ENCODE measurements at places on chromosomes 6 and 20.

GRCh38 chr20:10523443-10523842 lies 88.3 kb downstream of the SLX4IP start:
- no peak for DNase-seq

DNA sequence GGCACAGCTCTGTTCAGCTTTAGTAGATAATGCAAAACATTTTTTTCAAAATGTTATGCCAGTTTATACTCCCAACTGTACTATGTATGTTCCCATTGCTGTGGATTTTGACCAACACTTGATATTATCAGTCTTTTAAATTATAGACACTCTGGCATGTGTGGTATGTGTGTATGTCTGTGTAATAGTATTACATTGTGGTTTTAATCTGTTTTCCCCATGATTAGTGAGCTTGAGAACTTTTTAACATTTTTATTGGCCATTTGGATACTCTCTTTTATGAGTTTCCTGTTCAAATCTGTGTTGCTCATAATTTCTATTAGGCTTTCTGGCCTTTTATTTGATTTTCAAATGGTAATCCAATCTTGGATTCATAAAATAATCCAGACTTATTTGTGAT lies 69.2 kb upstream of the TXNDC5 start:
- no peak for DNase-seq

DNA sequence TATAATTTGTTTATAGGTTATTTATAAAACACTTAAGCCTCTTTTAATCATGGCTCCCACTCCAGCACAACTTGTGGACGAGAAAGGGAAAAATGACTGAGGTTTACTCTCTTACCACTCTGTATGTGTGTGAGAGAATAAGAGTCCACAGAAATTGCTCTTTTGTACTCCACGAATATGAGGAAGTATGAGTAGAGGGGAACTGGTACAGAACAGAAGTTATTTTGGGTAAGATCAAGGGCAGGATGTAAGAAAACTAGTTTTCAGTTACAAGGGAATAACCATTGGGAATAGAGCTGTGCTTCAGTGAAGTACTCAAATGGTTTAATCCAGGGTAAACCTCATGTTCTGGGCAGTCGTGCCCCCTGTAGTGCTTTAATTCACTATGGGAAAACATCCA lies 72.6 kb downstream of the REV3L start:
- DNase-seq, result no peak

GRCh38 chr6:149451376-149452036 lies 33.3 kb downstream of the ZC3H12D start:
- no peak for DNase-seq

- no peak for DNase-seq
These were observed 311.5 kb downstream of the LAMA2 start for GRCh38 chr6:129194306-129194941.

DNA sequence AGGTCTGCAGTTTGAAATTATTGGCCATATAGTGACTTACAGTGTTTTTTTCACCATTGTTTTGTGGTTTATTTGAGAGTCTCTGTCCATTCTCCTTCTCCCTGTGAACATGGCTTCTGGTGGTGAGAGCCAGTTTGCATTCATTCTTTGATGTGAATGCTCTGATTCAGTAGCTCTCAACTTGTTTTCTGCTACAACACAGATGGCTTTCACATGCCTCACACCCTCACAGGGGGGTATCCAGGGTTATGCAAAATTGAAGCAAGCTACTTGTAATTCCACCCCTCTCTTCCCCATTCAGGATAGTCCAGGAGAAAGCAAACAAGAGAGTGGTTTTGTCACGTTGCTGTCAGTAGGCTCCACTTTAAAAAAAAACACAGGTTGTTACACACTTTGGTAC lies 55.6 kb downstream of the SLX4IP start:
- DNase-seq, result peak; percentile 26

- no peak for DNase-seq
These were observed 88.9 kb upstream of the MRPS10 start for GRCh38 chr6:42306439-42307140.

DNA sequence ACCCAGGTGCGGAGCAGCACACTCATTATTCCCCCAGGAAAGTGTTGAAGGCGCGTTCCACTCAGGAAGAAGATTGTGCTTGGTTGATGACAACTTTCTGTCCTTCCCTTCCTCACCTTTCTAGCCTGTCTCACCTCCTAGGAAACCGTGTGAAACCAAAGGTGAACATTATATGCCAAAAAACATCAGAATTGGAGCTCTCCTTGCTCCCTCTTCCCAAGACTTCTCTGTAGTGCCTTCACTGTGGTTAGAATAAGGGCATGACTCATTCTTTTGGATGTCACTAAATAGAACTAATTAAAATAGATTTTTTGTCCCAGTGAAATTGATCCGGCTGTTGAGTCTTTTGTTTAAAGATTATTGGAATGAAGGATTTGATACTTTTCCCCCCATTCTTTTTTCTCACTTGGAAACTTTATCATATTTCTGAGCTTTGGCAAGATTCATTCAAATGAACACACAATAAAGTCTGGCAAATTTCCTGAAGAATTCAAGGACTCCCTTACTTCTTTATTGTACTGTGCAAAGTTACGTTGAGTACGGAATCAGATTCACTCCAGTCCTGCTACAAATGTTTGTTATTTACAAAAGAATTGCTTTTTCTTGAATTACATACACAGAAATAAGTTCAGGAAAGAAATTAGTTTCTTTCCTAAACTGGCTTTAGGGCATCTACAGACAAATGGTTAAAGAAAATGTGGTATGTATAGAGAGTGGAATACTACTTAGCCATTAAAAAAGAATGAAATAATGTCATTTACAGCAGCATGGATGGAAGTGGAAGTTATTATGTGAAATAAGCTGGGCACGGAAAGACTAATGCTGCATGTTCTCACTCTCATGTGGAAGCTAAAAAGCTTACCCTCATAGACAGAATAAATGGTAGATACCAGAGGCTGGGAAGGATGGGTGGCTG lies 142.8 kb upstream of the AKAP12 start:
- DNase-seq, result no peak

GRCh38 chr20:49858076-49858585 lies 45.5 kb downstream of the SLC9A8 start:
- DNase-seq, result no peak

GRCh38 chr6:169227116-169227515 lies 26.5 kb downstream of the THBS2 start:
- DNase-seq, result no peak

- no peak for DNase-seq
These were observed at the start of gene RNF217 for GRCh38 chr6:124961777-124962638. RNF217 (plus strand) TSS chr6:124962437; CDS start chr6:124962545, 108 bp downstream.

- DNase-seq, result no peak
These were observed 360.6 kb upstream of the RUNX2 start for GRCh38 chr6:44967481-44967880.

GRCh38 chr6:134176264-134176975 lies 124.0 kb upstream of the SLC2A12 start:
- DNase-seq, result no peak

DNA sequence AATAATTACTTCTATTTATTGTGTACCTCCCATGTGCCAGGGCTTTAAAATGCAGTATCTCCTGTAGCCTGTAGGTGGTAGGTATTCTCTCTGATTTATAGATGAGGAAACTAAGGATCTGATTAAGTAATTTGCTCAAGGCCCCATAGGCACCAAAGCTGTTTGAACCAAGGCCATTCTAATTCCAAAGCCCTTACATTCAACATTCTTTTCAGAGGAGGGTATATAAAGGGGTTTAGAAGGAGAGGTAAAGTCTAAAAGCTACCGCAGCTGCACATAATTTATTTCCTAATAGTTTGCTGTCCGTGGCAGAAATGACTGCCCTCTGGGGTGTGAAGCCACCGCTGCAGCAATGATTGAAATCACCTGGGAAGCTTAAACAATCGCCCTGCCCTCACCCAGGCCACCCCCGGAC lies 95.0 kb upstream of the FAM8A1 start:
- no peak for DNase-seq

- no peak for DNase-seq
These were observed 699.9 kb downstream of the FRK start for GRCh38 chr6:115360602-115361325.

- DNase-seq, result no peak
These were observed 72.6 kb downstream of the HIVEP2 start for GRCh38 chr6:142872376-142872775.

DNA sequence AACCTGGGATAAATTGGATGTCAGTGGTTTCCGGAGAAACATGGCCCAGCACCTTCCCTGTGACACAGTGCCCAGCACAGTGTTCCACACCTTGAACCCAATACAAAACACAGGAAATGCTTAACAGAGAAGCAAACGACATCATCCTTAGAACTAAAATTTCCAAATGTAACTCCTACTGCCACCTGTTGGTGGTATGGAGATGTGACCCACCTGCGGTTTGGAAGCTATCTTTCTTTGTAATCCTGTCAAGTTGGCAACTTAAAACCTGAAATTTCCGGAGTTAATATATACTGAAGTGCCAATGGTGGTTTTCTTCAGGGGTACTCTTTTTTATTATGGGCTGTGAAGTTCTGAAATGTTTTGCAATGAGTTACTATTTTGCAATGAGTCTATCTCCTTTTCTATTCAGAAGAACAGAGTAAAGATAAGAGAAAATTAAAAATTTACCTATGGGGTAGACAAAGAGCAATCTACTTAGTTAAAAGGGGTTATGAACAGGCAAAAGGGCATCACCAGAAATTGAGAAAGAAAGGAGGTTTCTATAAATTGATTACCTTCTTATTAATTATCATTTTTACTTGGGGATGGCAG lies 658.8 kb downstream of the PTPRT start:
- DNase-seq, result peak; percentile 26

DNA sequence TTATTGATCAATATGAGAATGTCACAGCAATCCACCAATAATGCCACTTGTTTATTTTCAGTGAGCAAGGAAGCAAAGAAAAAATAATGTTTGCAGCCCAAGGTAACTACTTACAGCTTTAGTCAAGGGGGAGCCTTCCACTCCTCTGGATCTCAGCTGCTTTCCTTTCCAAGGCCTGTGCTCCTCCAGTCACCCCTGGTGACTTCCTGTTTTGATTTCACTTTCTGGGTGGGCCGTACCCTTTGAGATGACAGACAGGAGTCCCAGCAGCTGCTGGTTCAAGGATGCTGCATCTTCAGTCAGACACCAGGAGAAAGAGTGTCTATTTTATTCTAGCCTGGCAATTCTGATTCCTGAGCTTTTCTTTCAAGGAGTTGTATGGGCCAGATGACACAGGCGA lies 5.6 kb upstream of the VNN2 start:
- DNase-seq, result peak; percentile 57

DNA sequence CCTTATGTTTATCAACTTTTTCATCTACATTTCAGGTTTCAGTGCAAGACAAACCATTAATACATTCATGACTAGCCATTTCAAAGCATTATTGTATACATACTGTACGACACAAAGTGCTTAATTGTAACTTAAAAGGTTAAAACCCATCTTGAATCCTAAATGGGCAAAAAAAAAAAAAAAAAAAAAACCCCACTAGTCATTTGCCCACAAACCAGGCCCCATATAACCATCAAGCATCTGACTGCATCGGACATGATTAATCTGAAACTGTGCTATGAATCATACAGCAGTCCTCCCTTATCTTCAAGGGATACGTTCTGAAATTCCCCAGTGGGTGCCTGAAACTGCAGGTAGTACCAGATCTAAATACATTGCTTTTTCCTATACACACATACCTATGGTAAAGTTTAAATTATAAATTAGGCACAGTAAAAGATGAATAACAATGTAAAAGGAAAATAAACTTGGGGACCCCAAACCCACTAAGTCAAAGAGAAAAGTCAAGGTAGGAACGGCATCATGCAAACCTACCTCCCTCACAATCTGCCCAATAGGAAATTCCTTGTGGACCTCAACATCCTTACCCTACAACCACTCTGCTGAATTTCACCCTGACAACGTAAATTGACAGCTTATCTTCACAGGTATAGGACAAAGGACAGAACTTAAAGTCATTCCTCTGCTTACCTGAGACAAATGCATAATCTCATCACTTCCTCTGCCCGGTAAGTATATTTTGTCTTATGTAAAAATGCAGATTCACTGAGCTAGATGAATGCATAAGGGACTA lies 14.3 kb downstream of the B4GALT5 start:
- DNase-seq, result no peak

- DNase-seq, result no peak
These were observed 66.5 kb downstream of the ZMYND8 start for GRCh38 chr20:47290008-47290407.

DNA sequence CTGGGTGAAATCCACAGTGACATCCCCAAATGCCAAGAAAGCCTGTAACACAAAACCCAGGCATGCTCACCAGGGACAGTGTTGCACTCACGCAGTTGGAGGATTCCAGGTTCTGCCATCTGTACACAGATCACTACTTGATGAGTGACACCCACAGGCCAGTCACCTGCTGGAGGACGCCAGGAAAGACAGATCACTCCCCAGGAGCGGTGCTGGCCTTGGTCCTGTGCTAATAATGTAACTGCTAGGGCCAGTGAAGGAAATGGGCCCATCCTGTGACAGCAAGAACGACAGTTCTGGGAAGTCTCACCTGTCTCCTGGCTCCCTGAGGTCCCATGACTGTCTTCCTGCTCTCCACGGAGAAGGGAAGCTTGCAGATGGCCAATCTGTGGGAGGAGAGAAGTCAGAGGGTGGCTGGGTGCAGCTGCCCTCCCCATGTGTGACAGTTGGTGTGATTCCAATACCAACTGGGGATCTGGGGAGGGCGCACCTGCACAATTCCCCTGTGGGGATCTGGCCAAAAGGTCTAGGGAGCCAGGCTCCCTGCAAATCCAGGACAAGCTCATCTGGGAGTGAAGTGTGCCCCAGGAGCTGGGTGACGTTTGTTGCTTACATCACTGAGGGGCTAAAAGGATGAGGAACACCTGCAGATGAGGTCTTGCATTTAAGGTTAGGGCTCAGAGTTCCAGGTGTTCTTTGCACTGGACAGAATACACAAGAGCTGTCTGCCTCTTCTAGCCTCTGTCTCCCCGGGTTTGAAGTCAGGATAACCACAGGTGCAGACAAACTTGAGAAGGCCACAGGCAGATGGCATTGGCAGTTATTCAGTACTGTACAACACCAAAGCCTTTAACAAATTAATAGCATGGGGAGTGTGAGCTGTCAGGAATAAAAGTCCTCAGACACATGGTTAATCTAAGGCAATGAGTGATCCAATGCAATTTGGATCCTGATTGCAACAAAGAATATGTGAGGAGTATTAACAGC lies 10.3 kb downstream of the ZNF337 start:
- peak; percentile 74 for DNase-seq

GRCh38 chr6:143356101-143356880 lies 94.2 kb downstream of the ADAT2 start:
- no peak for DNase-seq

DNA sequence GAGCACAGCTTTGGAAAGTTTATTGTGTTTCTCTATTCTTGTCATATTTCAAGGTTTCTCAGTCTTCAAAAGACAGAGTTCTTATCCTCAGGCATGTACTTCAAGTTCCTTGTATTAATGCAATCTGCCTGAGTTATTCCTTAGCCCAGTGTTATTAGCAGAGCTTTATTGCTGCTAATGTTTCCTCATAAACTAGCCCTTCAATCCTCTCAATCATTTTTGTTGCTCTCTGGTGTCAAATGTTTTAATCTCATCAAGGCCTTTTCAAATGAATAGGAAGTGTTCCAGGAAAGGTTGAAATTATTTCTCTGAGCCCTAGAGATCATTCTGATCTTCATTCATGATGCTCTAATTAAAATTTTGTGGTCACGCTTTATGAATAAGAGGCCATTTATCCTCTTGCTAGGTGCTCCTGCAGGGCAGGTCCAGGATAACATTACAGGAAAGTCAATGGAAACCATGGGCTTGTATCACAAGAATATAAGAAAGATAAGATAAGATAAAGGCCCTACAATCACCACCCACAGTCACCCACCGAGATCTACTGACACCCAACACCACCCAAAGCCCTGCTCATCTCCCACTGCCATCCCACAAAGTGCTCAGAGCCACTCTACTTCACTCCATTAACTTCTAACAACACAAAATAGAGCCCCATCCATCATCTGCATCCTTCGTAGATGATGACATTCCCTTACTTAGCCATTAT lies 125.9 kb downstream of the COL9A1 start:
- DNase-seq, result no peak

Measured in DND-41 (cell line).